Stimulated activated CD4-positive, alpha-beta T cell treated with anti-CD3 and anti-CD28 coated beads, TNF-alpha, amount 100 ng/mL, for 24 hours (primary cell): ENCODE measurements at places on chromosomes 16 and 17.
A peak's percentile ranks its signal among the peaks of the same experiment; 100 is the strongest.

- no peak for DNase-seq
These were observed 72.7 kb downstream of the N4BP1 start for GRCh38 chr16:48537275-48537674.

GRCh38 chr17:77654296-77654695 is 304.2 kb upstream of the TNRC6C start:
- no peak for DNase-seq

- DNase-seq = no peak
These were observed 731.0 kb downstream of the MAF start for GRCh38 chr16:78869492-78869891.

- DNase-seq = no peak
These were observed 3.9 kb upstream of the NXPH3 start for GRCh38 chr17:49571764-49572163.

- DNase-seq = no peak
These were observed 762 bp downstream of the RAB40B start for GRCh38 chr17:82697808-82698064.

GRCh38 chr17:48628649-48629410 is 2.7 kb upstream of the HOXB9 start:
- DNase-seq = no peak

DNA sequence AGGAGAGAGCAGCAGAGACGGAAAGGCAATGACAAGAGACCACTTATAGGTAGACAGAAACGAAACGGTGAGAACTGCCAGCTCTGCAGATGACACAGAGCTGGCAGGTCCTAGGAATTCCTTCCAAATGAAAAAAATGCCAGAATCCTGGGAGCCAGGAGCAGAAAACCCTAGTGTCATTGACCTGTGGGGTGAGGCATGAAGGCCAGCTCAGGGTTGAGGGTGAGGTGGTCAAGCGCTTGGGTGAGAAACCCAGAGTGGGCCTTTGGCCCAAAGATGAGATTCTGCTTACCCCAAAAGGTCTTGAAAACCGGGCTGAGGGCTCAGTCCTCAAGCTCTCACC is 9.2 kb downstream of the HIC1 start:
- no peak for DNase-seq

- DNase-seq = no peak
These were observed 5.6 kb upstream of the PGS1 start for GRCh38 chr17:78372841-78373240.

DNA sequence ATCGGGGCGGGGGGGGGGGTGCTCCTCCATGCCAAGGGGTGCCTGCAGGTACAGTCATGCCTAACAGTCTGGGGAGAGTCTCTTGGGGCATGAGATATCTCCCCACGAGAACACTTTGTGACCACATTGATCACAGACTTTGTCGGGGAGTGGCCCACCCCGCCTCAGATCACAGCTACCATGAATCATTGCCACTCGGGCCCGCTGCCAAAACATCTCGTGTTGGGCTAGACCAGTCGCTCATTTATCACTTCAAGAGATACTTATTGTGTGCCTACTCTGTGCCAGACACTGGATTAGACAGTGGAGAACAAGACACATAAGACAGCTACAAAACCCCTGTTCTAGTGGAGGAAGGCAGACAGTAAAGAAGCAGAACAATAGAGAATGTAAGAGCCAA is 72.6 kb downstream of the CLEC16A start:
- peak; percentile 38 for DNase-seq

DNA sequence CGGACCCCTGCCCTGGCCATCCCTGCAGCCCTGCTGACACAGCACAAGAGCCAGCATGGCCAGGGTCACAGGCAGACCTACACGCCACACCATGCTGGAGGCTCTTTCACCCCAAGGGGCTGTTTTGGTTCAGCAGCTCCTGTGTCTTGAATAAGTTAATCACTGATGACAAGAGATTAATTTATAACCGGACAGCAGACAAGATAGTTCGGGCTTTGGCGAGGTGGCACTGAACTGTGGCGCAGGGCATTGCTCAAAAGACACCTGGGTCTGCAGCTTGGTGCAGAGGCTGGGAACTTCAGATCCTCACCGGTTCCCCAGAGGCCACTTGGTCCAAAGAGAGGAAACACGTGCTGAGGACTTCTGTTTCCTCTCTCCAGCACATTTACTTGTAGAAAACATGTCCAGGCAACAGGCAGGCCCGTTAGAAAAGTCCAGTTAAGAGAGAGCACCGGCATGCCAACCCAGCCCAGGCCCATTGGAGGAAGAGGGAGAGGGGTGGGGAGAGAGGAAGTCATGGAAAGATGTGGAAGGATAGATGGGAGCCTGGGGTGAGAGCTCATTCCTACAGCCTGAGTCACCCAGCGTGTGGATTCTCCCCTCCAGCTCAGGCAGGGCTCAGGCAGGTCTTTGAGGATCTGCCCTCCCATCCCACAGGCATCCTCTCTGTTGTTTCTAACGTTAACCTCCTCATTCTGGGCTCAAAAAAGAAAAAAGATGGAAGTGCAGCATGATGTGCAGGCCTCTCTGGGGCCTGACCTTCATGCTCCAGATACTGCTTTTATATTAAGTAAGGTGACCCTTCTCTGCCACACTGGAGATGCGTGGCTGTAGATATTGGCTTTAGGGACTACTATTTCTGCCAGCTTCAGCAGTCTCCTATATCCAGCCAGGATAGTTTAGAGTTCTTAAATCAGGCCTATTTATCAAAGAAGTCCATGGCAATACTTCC is 80.0 kb upstream of the HNF1B start:
- no peak for DNase-seq

- peak; percentile 60 for DNase-seq
These were observed 11.5 kb downstream of the FLII start for GRCh38 chr17:18246880-18247612.

DNA sequence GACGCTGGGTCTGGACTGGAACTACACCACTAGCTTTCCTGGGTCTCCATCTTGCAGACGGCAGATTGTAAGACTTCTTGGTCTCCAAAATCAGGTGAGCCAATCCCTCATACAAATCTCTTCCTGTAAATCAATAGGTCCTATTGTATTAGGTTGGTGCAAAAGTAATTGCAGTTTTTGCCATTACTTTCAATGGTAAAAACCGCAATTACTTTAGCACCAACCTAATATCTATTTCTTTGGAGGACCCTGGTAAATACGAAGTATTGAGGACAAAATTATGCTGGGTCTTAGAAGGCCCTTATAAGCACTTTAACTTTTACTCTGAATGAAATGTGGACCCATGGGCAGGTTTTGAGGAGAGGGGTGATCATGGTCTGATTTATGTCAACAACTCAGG is 330.6 kb upstream of the C16orf82 start:
- DNase-seq = no peak

DNA sequence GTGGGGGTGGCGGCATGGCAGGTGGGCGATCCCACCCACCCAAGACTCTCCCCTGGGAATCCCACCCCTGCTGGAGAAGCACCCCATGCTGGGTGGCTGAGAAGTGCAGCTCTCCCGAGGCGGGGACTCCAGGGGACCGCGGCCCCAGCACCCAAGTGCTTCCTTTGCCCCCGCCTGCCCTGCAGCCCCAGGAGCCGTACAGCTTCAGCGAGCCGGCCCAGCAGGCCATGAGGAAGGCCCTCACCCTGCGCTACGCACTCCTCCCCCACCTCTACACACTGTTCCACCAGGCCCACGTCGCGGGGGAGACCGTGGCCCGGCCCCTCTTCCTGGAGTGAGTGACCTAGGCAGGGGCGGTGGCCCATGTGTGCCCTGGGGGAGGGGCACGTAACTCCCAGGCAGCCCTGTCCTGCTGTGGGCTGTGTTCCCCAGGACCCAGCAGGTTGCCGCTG is 11.7 kb downstream of the GAA start:
- DNase-seq = no peak

DNA sequence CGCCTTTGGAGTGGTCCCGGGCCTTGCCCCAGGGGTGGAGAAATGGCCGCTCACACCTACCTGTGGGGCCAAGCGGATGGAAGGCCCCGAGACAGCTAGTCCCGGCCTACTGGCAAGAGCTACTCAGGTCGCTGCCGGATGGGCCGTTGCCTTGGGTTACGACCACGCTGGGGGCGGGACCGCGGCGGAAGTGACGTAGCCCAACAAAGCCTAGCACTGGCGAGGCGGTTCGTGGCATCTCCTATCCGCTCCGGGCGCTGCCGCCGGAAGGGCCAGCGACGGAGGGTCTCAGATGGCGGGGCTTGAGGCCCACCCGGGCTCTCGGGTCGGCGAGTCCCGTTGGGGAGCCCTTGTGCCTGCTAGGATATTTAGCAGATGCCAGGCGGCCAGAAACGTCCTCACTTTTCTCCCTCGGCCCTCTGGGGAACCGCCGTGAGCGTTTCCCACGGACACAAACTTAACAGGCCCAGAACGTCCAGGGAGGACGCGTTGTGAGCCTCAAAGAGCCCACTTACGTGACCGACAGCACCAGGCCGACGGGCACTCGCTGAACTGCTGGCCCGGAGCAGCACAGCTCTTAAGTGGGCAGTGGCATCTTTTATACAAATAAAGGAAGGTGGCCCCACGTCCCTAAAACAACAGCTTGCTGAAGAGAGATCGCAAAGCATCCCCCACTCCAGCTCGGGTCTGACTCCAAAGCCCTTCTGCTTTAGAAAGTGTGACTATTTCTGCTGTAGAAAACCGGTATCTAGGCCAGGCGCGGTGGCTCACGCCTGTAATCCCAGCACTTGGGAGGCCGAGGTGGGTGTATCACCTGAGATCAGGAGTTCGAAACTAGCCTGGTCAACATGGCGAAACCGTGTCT is at the start of gene C16orf46:
C16orf46 (minus strand) TSS at position 163 of the 865 bp plus-strand sequence. CDS start 13,283 bp downstream, outside the sequence.
- DNase-seq = peak; percentile 98

- no peak for DNase-seq
These were observed 12.6 kb downstream of the KCTD2 start for GRCh38 chr17:75059369-75060345.

DNA sequence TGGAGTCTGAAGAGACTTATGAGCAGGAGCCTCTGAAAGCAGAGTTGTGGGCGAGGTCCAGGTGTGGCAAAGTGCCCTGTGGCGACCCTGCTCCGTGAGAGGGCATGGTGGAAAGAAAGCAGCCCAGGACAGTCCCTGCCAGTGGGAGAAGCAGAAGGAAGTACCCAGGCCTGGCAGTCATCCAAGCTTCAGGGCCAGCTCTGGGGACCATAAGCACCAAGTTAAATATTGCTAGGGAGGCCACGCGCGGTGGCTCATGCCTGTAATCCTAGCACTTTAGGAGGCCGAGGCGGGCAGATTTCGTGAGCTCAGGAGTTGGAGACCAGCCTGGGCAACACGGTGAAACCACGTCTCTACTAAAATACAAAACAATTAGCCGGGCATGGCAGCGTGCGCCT is 4.9 kb upstream of the ASGR1 start:
- no peak for DNase-seq

GRCh38 chr17:40528692-40529417 is 27.4 kb upstream of the TNS4 start:
- DNase-seq = no peak

DNA sequence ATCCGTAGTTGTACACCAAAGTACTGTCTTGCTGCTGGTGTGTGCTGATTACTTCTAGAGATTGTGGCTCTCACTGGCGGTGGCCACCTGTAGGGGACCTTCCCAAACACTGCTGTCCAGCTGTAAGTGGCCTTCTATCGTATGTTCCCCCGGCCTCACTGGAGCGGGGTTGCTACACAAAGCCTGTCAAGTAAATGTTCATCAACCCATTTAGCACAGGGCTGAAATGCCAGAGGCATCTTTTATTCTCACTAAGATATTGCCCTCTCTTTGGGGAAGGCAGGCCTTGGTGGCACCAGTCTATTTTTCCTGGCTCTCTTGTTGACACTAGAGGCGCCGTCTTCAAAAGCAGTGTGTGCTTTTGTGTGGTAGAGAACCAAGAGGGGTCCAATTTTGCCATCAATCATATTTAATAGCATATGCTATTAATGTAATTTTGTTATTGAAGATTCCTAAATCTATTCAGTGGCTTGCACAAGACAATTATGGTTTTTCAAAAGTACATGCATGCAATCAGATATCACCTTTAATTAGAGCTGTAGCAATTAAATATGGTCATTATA is 514.4 kb upstream of the SALL1 start:
- DNase-seq = no peak
